Left cardiac atrium (tissue), 4 donors: ENCODE measurements at places on chromosomes 11 and 22. TPM values are rescaled to one million over a fixed set of nuclear protein-coding genes. Genes with fewer than 3 reads are reported as not detected.

DNA sequence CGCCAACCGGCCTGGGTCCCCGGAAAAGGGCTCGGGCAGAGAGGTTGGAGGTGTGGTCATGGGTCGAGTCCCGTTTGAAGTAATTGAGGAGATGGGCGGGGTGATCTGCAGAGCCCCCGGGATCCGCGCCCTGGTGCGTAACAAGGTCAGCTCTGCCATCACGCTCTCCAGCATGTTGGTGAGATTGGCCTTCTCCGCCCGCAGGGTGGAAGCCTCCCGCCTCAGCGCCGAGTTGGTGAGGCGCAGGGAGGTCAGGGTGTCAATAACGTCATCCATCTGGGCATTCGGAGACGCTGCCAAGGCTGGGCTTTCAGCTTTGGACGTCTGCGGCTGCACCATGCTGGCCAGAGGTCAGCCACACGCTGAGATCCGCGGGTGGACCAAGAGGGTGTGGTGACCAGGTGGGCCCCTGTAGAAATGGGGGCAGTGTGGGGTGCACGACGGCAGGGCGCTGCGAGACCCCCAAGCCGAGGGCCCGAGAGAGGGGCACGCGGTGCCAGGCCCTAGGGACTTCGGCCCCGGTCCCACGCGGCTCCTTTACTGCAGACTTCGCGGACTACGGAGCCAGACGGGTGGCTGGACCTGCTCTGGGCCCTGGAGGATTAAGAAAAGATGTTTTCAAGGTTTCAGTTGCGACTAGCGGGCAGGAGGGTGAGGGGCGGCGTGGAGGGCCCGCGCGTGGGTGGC lies 672 bp downstream of the RTL6 start:
- DNase-seq: peak; percentile 67

DNA sequence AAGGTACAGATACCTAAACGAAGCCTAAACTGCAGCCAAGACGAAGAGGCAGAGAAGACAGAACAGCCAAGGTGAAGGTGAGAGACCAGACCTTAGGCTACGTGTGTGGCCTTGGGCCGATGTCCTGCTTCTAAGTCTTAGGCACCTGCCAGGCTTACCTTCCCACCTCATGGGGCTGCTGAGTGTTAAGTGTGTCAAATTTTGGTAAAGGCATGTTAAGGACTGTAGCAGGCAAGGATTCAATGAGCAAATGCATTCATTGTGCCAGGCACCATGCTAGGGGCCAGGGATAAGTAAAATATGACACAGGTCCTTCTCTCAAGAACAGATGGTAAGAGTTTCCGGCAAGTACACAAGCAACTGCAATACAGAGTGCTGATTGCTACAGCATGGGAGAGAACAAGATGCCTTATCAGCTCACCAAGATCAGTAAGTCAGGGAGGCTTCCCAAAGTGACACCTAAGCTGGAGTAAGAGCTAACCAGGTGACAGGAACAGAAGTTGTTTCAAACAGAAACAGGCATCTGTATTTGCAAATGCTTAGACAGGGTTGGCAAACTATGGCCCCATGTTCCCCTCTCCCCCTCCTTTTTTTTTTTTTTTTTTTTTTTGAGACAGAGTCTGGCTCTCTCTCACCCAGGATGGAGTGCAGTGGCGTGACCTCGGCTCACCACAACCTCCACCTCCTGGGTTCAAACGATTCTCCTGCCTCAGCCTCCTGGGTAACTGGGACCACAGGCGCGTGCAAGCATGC lies 46.7 kb downstream of the CLTCL1 start:
- DNase-seq: no peak

- DNase-seq: no peak
These were observed 1.5 kb downstream of the TCF20 start for GRCh38 chr22:42268852-42269410.

DNA sequence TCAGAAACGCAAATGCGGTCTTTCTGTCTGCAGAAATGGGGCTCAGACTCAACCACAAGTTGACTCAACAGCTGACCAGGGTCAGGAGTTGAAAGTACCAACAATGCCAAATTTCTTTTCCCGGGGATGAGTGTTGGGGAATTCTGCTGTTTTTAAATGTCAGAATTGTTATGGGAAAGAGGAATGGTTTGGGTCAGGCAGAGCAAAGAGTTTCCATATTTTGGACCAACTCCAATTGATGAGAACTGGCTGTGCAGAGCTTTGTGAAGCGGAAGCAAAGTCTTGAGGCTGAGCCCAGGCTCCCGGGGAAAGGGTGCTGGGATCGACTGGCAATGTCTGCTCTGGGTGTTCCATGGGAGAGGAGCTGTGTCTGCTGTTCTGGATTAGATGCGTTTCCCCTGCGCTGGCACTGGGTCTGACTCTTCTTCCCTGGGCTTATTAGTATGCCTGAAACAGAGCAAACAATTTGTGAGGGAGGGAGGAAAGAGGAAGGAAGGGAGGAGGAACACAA lies 36.2 kb downstream of the TXN2 start:
- peak; percentile 59 for DNase-seq

DNA sequence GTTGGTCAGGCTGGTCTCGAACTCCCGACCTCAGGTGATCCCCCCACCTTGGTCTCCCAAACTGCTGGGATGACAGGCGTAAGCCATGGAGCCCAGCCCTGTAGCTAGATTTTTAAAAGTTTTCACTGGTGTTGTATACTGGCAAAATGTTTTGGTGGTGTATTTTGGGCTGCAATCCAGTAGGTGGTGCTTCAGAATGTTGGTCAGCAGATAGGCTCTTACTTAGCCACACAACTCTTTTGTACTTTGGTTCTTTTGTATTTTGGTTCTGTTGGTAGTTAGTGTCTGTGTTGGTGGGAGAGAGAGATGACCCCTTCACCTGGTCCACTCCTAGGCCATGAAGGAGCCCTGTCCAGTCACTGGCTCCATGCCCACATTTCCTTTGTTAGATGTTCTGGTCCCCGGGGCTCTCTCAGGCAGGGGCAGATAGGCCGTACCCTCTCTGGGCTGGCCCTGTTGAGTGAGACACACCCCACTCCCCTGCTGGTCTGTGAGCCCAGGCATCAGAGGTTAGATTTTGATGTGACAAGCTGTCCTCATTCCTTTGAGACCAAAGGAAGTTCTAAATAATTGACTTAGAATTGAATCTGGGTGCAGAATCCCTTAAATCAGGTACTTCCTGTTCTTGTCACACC lies 123.8 kb downstream of the DDX10 start:
- DNase-seq: no peak

GRCh38 chr11:46663277-46663940 lies 37.0 kb downstream of the ARHGAP1 start:
- DNase-seq: no peak

GRCh38 chr11:81005595-81005994 lies 1564.8 kb upstream of the TENM4 start:
- no peak for DNase-seq

- DNase-seq: no peak
These were observed 26.2 kb upstream of the ME3 start for GRCh38 chr11:86698639-86699038.

DNA sequence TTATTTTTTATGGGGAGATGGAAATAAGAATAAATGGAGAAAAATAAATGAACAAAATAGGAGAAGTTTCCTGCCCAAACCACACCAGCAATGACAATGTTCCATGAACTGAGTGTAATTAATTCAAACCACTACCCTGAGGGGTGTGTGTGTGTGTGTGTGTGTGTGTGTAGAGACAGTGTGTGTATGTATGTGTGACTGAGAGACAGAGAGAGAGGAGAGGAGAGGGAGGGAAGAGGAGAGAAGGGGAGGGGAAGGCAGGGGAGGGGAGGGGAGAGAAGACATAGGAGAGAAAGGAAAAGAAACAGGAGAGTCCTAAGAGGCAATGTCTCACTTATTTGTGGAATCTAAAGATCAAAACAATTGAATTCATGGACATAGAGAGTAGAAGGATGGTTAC lies 65.0 kb upstream of the POU2AF1 start:
- DNase-seq: no peak

DNA sequence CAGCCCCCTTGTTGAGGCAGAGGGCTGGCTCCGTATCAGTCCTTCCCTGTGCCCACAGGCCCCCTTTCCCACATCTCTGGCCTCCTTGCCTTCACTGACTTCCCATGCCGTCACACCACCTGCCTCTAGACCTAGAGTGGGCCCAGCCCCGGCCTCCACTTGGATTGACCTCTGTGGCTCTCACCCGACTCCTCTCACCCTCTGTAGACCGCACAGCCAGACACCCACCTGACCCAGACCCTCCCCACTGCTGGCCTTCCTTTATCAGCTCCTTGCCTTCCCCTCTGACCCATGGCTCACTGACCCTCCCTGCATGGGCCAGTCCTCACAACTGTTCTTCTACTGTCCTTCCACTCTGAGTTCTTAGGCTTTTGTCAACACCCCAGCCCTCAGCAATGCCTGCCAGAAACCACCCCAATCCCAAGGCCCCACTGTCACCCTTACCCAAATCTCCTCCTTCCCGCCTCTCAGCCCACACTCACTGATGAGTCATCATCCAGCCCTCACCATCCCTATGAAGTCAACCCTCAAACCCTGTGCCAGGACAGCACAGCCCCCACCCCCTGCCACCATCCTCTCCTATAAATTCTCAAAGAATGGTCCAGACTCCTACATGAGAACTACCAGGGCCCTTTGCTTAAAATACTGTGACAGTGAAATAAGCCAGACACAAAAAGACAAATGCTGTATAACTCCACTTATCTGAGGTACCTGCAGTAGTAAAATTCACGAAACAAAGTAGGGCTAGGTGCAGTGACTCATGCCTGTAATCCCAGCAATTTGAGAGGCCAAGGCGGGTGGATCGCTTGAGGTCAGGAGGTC lies 53.4 kb downstream of the SCGB1A1 start:
- no peak for DNase-seq

GRCh38 chr11:112520354-112520753 lies 259.7 kb upstream of the PLET1 start:
- DNase-seq: no peak

DNA sequence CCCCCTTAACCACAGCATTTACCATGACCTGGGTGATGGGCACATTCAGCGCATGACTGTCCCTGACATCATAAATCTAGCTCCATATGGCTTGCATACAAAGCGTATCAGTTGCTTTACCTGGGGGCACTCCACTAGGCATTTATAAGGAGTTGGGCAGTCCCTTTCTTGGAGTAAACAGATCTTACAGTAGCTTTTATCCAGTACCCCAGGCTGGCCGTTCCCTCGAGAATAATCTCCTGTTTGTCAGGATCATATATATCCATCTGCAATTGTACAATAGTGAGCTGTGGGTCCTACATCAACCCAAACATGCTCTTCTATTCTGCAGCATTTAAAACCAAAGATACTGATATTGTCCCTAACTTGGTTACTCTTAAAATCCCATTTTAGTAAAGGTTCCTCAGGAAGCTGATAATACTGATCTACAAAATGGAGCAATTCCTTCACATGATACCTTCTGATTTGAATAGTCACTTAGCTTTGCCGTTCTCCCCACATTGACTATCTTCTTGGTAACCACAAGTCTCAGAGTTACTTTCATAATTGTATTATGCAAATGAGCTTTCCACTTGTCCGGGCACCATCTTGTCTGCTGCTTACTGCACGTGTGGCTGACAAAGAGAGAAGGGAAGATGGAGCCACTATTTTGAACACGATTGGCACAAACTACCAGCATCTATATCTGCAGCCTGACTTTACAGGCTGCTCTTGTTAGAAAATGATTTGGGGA lies 205.0 kb downstream of the CWF19L2 start:
- no peak for DNase-seq

GRCh38 chr11:6721343-6721742 lies 38.2 kb upstream of the MRPL17 start:
- DNase-seq: no peak

DNA sequence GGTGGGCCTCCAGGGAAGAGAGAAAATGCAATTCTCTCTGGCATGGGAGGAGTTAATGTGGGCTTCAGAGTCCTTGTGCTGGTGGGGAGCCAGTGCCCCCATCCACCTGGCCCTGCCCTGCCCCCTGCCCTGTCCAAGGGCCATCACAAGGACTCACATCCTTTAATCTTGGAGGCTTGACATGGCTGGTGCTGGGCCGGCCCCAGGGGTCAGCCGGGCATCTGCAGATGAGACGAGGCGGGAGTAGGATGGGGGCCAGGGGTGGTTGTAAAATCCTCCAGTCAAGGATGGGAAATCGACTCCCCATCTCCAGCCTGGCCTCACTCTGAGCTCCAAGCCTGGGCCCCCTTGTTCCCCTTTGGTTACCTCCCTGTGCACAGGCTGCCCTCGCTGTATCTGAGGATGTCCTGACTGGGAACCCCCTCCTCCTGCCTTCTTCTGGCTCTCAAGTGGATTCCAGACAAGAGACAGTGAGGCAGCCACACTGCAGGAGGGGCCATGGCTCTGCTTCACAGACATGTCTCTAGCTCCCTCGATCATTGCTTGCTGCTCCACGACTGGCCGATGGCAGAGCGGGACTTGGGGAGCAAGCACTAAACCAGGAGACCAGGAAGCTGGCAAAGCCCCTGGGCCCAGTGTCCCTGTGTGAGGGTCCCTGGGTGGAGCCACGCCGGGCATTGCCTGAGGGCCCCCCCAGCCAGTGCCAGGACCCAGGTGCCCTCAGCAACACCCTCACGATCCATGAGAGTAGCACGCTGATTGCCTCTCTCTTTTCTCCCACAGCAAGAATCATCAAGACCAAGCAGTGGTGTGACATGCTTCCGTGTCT lies 1120.5 kb downstream of the BRD1 start:
- no peak for DNase-seq

- DNase-seq: no peak
These were observed 7.9 kb downstream of the INPPL1 start for GRCh38 chr11:72232260-72233055.

- no peak for DNase-seq
These were observed 9.4 kb downstream of the KIAA0930 start for GRCh38 chr22:45231293-45231692.

DNA sequence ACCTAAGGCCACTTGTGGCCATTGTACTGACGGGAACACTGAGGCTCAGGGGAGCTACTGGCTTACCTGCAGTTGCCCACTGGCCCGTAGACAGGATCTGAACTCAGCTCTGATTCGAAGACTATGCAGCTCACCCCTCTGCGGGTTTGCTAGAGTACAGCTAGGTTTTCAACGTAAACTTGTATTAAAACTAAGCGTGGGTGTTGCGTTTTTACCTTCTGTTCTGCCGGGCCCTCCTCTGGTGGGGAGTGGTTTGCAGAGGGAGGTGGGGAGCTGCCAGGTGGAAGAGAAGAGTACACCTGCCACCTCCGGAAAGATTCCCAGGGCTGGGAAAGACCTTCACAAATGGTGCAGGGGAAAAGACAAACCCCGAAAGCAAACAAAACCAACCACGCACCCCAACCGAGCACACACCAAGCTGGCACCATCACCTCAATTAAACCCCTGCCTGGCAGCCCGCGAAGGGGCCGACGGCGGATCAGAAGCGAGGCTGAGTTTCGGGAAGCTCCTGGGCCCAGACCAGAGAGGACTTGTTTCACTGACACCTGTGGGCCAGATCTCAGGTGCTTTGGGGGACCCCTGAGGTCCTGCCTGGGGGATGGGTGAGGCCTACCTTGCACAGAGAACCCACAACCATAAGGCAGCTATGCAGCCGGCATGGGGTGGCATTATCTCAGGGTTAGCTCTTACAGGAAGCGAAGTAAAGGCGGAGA lies 37.7 kb downstream of the SHISAL1 start:
- no peak for DNase-seq

GRCh38 chr11:103624708-103625623 lies 411.5 kb upstream of the DDI1 start:
- no peak for DNase-seq

- no peak for DNase-seq
These were observed 22.6 kb downstream of the AMOTL1 start for GRCh38 chr11:94790661-94791180.

- DNase-seq: peak; percentile 93
These were observed at the start of gene ZNRF3 for GRCh38 chr22:28882878-28883656. Gene ZNRF3 (plus strand): TSS chr22:28883572. CDS start chr22:28883767, 195 bp downstream.

The KCNJ1 gene
- total RNA-seq: not detected

The HBG1 gene
- not detected for total RNA-seq

The C11orf97 gene
- total RNA-seq: not detected

The LIF gene
- 0.94 TPM for total RNA-seq

The SAA4 gene
- total RNA-seq: 0.94 TPM

The PGR gene
- total RNA-seq: 6.5 TPM

The LUZP2 gene
- not detected for total RNA-seq

The P2RY6 gene
- 2.0 TPM for total RNA-seq
